ENCODE measurements at places on chromosomes 6 and 20.

DNA sequence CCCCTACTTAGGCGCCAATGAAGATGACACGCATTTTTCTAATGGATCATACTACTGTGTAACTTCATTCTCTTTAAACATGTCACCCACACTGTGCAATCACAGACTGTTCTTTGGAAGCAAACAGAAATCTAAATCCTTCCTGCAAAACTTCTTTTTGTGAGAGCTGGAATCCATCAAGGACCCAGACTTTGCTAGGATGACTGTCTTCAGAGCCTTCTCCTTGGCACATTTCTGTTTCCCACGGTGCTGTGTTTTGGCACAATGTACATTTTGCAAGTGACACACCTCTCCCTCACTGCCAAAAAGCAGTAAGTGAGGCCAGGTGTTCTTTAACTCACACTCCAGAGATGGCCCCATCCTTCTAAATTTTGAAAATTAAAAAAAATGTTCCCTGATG, 21.7 kb upstream of the TAGAP start:
- no peak for DNase-seq

- DNase-seq = no peak
Measured at GRCh38 chr20:49424536-49424935, 57.9 kb downstream of the KCNB1 start.

- DNase-seq = no peak
Measured at GRCh38 chr20:61252601-61253263, 671 bp downstream of the CDH4 start.

GRCh38 chr6:20427856-20428255, 26.2 kb downstream of the E2F3 start:
- DNase-seq = no peak

GRCh38 chr6:18427296-18427695, 40.1 kb downstream of the RNF144B start:
- DNase-seq = no peak

DNA sequence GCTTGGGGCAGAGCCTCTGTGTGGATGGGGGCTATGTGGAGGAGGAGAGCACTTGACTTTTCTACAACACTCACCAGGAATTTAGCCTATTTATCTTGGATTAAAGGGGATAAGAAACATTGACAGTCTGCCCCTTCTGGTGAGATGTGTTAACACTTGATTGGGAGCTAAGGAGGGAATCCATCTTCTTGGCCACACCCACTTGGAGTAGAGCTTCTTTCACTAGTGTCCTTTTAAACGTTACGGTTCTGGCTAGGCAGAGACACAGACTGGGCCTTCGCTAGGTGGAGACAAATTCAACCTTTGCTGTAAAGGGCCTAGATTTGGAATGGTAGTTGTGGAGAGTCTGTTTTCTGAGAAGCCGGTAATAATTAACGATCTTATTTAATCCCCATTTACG, 15.5 kb upstream of the TPBG start:
- no peak for DNase-seq

DNA sequence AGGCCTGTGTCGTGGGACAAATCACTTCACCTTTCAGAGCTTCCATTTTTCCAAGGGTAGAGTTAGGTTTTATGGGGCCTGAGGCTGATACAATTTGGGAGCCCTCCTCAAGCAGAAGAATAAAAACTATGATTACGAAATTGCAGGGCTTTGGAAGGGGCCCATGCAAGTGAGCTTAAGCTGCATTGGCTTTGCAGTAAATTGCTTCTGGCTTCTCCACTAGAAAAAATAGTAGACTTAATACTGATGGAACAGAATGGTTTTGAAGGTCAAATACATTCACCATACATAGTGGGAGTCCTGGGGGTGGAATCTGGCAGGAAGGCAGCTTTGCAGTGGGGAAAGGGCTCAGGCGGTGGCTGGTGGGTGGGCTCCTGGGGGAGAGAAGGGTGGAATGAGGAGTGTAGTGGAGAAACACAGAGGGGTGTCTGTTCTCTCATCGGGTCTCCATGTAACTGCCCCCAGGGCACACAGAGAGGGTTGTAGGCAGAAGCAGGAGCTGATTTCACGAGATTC, 55.9 kb upstream of the RNF24 start:
- DNase-seq = no peak

DNA sequence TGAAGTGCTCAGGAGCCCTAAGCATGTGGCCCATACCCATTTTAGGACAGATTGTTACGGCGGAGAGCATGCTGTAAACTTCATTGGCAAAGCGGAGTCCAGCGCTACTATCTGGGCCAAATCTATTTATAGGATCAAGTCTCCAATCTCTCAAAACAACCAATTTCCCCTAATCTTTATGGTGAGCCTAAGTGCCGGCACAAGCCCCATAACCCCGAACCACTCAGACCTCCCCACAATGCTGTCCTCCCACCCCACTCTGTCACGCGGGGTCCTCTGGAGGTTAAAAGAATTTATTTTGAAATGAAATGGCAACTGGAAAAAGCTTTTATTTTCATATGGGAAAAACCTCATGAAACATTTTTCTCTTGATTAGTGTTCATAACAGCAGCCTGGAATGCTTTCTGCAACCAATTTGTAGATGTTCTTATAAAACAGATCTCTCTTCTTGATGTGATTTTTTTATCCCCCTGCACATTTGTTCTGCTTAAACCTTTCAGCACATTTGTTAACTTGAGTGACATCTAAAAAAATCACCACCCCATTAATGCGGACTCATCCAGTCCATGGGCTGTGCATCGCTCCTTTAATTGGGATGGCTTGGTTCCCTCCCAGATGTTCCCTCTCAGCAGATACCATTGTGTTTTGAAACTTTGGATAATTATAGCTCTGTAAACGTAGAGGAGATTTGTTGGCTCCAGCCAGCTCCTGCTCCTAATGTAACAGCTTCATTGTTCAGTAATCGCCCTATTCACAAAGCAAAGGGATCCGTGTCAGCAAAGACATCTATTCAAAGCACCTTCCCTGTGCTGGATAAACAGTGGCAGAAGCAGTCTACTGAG, 323.6 kb downstream of the CD83 start:
- DNase-seq = no peak

- no peak for DNase-seq
Measured at GRCh38 chr6:98323605-98324004, 510.8 kb upstream of the POU3F2 start.

DNA sequence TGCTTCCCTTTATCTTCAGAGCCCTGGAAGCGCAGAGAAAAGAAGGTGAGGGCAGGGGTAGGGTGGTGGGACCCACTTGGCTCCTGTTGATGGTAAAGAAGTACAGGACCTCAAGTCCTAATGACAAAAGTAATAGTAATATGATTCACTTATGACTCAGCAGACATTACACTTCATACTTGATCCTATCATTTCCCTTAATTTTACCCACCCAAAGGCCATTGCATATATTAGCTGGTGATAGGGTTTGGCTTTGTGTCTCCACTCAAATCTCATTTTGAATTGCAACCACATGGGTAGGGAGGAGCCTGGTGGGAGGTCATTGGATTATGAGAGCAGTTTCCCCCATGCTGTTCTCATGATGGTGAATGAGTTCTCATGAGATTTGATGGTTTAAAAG, 880.7 kb downstream of the KIF16B start:
- DNase-seq = no peak

DNA sequence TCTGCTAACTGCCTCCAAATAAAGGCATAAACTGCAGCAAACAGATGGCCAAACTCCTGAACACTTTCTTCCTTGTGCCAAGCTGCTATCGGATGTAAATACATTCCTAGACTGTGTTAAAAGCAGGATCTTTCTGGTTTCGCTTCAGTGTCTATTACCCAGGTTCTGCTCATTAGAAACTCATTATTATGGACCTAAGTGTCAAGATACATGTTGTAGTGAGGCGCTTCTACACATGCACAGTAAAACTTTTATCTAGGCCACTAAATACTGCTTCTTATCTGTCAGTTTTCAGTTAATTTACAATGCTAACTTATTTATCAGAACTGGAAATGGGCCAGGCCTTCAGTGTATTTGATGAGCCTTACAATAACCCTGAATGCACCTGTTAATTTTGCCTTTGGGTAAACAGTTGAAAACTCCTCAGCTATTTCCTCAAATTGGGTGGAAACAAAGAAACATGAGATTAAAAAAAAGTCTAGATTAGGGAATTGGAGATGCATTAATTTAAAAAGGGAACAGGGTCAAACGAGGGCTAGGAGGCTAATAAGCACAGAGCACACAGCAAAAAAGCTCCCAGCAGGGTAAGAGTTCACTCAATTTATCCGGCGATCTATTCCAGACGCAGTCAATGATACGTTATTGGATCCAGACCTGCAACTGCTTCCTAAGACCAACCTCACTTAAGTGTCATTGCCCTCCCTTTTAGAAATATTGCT, 240.6 kb downstream of the FOXC1 start:
- DNase-seq = no peak

DNA sequence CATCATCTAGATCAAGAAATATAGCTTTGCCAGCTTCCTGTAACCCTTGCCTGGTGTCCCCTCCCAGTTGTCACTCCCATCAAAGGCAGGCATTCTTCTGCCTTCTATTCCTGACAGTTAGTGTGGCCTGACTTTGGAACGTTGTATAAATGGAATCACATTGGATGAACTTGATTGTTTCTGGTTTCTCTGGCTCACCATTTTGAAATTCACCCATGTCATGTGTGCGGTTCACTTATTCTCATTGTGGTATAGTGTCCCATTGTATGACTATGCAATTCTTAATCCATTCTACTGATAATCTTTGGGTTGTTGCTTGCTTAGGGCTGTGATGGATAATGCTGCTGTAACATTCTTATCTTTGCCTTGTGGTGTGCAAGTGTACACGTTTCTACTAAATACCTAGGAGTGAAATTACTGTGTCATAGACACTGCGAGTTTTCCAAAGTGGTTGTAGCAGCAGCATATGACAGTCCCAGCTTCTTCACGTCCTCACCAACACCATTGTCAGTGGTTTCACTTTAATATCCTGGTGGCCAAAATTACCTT, 73.2 kb downstream of the VEGFA start:
- no peak for DNase-seq

GRCh38 chr6:170202416-170203135, 88.3 kb downstream of the DLL1 start:
- no peak for DNase-seq

DNA sequence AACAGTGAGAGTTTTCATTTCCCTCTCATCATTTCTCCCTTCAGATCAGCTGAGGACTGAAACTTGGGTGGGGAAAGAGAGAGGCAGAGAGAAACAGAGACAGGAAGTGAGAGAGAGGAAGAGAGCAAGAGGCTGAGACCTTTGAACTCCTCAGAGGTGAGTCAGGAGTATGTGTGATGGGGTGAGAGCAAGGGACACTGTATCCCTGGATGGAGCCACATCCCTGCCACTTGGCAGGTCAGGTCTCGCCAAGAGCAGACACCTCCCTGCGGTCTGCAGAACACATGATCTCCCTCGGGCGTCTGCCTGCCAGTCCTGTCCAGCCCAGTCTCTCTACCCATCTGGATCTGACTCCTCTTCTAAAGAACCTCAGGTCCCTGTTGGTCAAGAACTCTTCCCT, 62.7 kb upstream of the SYNDIG1 start:
- DNase-seq = no peak

DNA sequence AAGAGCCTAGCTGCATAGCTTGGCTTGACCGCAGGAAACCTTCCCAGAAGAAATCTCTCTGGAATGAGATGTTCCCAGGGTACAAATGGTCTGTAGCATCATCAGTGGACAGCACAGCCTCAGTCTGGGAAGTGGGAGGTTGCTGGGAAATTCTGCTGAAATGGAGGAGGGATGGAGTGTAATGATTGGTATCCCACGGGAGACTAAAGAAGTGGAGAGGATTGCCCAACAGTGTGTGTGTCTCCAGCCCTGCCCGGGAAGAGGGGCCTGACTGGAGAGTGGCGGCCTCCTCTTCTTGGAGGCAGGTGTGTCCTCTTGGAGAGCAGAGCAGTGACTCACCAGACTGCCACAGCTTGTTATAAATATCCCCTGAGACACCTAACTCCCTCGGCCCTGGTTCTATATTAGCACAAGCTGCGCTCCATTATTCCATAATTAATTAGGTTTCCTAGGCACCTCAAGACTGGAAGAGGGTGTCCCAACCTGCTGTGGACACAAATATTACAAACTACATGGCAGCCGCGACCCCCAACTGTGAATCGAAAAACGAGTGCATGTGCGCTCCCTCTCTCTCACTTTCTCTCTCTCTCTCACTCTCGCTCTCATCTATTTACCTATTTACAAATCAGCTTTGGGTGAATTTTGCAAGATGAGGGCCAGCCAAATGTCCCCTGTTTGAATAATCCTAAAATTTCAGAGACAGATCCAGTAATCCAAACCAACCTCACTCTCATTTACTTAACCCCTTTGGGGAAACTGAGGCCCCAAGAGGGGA, 68.8 kb downstream of the FGD2 start:
- DNase-seq = no peak

- DNase-seq = no peak
Measured at GRCh38 chr20:36060676-36061075, 92.3 kb downstream of the CNBD2 start.

DNA sequence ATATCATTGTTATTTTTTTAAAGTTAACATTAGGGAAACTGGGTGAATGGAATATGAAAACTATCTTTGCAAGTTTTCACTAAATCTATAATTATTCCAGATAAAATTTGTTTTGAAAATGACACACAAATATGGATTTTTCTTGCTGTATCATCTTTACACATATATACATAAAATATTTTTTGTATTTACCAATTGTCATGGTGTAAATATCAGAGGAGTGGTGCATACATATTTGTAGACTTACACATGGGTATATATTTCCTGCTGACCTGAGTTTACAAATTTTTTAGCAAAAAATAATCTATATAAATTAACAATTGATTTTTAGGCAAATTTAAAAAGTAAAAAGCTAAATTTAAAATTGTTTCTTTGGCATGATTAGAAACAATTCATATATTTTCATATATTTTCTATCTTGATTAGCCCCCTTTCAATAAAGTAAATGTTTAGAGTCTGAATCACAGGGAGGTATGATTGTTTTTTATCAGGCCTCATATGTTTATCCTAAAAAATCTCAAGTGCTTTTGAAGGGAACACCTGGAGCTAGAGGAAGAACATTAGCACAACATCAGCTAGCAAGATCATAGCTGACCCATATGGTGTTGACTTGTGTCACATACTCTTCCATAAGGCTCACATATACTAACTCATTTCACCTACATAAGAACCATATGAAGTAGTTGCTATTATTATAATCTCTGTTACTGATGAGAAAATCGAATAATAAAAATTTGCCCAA, 671.8 kb upstream of the GJE1 start:
- no peak for DNase-seq

DNA sequence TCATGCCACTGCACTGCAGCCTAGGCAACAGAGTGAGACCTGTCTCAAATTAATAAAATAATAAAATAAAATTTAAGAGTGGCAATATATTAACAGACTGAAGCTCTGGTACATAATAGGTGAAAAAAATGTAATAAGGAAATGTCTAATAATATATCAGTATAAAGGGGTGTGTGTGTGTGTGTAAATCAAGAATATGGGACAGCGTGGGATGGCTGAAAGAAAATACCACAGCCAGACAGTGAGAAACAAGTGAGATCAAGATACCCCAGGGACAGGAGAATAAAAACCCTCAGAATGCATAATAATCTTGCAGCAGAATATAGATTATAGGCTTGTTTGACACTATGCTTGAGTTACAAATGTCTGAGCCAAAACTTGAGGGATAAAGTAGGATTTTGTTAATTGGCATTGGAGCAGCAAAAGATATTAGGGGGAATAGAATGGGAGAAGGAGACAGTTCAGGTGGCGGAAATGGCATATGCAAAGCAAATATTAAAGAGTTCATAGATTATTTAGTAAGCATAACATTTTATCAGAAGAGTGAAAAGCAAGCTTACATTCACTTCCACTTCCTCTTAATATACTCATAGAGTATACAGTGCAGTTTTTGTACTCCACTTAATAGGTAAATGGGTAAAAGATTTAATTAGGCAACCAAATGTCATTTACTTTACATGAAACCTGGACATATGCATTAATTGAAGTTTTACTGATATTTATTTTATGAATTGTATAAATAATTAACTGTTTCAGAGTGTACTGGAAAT, 398.5 kb upstream of the GJE1 start:
- no peak for DNase-seq
